ENCODE measurements at places on chromosomes 16 and 17.

GRCh38 chr17:15742051-15742795 lies 10.1 kb downstream of the TBC1D26 start:
- DNase-seq: no peak

DNA sequence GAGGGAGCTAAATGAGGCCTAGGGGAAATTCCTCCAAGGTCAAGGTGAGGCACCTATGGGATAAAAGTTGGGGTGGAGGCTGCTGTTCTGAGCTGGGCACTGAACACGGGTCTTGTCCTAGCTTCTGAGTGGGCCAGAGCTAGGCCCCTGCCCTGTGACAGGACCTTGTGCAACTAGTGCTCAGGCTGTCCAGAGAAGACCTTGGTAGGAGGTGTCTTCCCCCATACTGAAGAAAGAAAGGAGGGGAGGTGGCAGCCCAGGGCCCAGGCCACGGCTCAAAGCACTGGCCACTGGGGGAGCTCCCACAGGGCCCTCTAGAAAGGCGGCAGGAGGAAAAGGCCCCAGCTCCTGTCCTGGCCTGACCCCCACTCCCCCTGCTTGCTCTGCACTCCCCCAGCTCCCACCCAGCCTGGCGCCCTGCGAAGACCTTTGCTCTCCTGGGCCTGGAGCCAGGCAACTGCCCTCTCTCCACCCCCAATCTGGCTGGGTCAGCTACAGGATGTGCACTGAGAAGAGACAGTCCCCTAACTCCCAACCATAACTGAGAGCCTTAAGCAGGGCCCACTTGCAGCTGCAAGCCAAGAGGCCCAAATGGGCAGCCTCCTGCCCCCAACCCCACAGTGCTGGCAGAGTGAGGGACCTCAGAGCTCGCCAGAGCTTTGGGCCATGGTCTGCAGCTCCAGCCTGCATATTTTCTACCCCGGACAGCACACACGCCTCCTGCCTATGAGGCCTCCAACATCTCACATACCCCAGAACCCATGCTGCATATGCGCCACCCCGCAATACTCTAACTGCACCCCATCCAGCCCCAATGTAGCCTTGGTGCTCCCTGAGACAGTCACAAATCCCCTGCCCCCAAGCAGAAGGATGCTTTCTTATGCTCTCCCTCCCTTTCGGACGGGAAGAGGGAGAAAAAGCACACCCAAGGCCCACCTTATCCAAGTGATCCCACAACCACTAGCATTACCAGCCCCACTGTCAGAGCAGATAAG lies 15.3 kb downstream of the HSD11B2 start:
- DNase-seq: no peak

GRCh38 chr17:77649717-77650211 lies 308.7 kb upstream of the TNRC6C start:
- DNase-seq: no peak

DNA sequence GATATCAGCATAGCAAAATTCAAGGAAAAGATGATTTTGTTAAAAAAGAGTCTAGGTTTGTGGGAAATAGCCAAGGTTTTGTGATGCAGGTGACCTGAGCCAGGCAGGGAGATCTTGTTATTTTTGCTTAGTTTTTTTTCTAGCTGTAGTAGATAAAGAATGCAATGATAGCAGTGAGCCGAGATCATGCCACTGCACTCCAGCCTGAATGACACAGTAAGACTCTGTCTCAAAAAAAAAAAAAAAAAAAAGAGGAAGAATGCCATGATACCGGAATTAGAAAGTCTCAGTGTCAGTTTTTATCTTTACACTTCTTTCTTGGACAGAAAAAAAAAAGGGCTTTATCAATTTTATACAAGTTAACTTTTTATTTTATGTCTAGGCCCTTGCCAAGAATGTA lies 27.5 kb downstream of the TMEM238L start:
- DNase-seq: no peak

- DNase-seq: no peak
These were observed 14.2 kb upstream of the ADCY7 start for GRCh38 chr16:50252082-50252611.

DNA sequence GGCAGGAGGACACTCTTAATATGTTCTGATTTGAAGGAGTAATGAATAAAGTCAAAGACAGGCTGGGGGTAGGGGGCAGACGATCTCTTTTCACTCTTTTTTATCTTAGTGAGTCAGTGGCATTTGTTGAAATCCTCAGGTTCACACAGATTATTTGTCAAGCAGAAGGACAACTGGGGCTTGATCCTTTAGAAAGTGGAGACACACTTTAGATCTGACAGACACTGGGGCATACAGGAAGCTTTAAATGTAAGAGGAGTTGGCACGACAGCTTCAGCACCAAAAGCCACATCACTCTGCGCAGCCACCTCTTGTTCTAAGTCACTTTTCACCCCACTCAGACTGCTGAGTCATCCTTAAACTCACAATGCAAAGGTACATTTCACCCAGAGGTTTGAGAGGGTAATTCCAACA lies 121.5 kb downstream of the STXBP4 start:
- peak; percentile 31 for DNase-seq

DNA sequence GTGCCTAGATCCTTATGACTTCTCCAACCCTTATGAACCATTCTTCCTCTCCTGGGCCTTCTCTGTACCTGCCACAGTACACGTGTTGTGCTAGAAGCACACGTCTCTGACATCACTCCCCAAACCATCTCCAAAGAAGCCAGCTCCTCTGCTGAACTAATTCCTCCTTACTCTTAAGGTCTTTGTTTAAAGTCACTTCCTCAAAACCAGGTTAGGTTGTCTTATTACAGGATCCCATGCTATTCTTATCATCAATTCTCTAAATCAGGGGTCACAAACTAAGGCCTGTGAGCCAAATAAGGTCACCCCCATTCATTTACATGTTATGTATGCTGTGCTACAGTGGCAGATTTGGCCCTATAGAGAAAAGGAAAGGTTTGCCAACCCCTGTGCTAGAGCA lies 4.0 kb downstream of the SUPT6H start:
- DNase-seq: no peak

DNA sequence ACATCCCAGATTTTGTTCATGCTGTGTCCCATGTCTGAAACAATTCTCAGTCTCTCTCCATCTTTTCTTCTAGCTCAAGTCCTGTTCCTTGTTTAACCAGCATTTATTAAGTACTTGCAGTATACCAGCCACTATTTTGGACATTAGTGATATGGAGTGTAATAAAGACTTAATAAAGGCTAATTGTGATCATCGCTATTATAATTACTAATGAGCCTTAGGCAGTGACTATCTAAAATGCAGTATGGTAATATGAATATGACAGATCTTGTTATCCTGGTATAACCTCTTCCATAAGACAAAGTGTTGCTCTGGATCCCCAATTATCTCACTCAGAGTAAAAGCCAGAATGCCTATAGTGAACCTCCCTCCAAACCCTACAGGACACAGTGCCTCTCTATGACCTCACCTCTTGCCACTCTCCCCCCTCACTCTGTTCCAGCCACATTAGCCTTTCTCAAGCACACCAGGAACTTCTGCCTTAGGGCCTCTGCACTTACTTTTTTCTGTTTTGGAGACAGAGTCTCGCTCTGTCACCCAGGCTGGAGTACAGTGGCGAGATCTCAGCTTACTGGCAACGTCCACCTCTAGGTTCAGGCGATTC lies 1.8 kb upstream of the FLOT2 start:
- DNase-seq: no peak

DNA sequence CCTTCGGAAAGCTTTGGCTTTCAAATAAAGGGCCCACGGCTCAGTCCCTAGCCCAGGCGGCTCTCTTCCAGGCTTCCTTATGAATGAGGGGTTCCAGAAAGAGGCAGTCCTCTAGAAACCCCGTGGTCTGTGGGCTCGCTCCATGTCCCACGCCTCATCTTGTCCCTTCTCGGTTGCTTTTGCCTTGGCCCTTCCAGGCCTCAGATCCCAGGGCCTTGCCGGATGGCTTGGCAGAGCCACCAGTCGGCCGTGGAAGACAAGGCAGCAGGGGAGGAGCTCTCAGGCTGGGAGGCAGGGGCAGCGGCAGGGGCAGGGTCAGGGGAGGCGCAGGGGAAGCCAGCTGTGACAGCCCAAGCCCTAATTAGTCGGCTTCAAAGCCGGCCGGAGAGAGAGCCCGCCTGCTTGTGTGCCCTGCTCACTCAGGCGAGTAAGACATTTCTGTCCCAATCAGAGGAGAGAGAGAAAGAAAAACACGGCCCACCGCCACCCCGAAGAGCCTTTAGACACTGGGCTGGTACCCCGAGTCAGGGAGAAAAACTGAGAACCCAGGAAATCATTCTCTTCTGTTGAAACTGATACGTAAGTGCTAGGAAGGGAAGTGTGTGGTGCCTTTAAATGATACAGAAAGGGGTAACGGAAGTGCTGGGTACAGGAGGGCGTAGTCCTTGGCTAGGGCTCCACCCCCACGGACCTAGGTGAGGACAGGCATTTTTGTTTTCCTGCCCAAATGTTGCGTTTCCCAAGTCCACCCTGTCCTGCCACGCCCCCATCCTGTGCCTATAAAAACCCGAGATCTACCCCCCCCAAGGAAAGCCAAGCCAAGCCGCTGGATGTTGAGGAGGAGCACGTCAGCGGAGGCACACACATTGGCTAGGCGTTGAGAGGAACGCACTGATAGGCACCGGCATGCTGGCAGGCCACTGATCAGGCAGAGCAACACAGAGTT lies 27.8 kb upstream of the MEIOC start:
- no peak for DNase-seq

GRCh38 chr17:72122010-72122764 lies 1.4 kb downstream of the SOX9 start:
- DNase-seq: no peak

- DNase-seq: no peak
These were observed 11.3 kb downstream of the CACNG4 start for GRCh38 chr17:66975614-66976378.

DNA sequence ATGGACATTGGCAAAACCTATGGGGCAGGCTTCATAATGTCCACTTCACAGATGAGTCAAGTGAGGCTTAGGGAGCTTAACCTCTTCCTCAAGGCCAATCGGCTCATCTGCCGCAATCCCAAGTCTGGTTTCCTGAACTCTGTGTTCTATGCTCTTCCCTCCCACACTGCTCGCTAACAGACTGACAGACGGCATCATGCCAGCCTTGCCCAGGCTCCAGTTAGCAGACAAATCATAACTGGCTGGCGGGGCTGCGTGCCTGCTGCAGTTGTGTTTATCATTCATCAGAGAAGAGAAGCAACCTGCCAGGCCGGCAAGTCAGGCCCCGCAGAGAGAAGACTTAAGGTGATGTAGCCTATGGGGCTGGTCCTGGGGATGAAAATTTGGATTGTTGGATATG lies 216.2 kb upstream of the ASIC2 start:
- DNase-seq: no peak

- no peak for DNase-seq
These were observed 43.3 kb upstream of the CHMP6 start for GRCh38 chr17:80948019-80948975.

DNA sequence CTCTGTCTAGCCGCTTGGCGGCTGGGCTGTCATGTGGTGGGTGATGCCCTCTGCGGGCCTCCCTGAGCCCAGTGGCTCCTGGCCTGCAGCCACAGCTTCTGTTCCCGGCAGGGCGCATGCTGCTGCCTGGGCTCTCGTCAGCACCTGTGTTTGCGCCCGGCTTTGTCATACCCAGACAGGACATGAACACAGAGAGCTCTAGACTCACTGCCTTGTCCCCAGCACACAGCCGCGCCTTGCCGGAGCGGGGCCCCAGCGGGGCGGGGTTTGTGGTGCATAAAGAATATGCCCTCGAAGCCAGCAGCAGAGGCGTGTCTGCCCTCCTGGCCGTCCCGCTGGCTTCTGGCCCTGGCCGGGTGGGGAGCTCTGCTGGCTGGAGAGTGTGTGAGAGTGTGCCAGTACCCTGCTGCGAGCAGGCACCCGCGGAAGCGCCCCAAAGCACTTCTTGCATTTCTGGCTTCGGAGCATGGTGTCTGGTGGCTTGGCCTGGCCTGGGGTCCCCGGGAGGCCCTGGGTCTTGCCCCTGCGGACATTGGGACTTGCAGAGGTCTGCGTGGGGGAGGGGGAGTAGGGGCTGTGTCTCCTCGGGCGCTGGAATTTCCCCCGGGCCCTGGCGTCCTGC lies 14.4 kb downstream of the ASPSCR1 start:
- DNase-seq: no peak

DNA sequence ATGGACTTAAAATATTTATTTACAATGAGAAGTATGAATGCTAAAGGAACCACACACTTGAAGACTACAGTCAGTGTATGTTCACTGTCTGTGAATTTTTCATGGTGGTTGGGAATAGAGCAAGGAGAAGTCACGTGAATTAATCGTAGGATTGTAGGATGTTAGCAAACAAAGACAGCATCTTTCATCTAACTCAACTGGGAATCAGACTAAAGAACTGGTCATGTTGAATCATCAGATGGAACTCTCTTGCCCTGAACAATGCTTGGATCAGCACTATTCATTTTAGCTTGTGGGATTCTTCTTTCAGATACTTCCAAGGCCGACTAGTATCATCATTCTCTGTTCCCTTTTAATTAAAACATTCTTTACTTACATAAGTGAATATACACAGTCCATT lies 18.1 kb downstream of the KCNJ2 start:
- DNase-seq: no peak

- no peak for DNase-seq
These were observed 19.5 kb upstream of the GAS7 start for GRCh38 chr17:10217916-10218315.

GRCh38 chr16:4290236-4290830 lies 17.5 kb upstream of the TFAP4 start:
- no peak for DNase-seq

GRCh38 chr17:11705111-11705510 lies 106.8 kb downstream of the DNAH9 start:
- DNase-seq: no peak

DNA sequence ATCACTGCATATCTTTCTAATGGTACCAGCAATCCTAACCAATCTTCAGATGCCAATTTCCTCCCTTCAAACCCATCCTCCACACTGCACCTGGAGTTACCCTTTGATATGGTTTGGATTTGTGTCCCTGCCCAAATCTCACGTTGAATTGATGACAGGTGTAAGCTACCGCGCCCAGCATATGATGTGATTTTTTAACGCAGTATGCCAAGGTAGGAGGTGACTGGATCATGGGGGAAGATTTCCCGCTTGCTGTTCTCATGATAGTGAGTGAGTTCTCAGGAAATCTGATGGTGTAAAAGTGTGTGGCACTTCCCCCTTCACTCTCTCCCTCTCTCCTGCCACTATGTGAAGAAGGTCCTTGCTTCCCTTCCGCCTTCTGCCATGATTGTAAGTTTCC lies 57.0 kb downstream of the TOX3 start:
- DNase-seq: no peak

DNA sequence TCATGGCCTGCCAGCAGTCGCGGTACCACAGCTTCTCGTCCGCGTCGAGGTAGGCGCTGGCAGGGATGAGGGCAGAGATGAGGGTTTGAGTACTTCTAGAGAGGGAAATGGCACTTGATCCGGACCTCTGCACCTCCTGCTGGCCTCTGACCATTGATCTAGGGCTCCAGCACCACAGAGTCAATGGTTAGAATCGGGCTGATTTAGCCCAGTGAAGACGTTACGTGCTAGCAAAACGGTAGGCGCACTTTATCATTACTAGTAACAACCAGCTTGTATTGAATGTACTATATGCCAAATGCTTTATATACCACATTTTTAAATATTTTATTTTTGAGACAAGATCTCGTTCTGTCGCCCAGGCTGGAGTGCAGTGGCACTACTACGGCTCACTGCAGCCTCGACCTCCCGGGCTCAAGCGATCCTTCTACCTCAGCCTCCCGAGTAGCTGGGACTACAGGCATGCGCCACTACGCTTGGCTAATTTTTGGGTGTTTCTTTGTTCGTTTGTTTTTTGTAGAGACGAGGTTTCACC lies 526 bp downstream of the TSNAXIP1 start:
- DNase-seq: no peak
